ENCODE measurements at places on chromosomes 3 and 15.

GRCh38 chr3:14410106-14410502 is 7.7 kb downstream of the SLC6A6 start:
- DNase-seq: no peak

- no peak for DNase-seq
Measured at GRCh38 chr3:112734171-112734570, 93.2 kb upstream of the CCDC80 start.

DNA sequence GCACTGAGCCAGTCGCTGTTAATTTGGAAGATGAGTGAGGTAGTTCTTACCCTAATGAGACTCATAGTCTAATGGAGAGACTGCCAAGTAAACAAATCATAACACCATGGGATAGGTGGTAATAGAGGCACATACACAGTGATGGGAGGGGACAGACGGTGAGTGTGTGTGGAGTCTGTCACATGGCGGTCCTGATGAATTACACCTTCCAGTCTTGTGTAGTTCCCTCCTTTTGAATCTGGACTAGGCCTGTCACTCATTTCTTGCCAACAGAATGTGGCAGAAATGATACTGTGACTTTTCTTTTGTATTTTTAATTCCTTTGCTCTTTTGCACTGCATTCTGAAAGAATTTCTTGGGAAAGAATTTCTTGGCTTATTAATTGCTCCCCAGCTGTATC is 78.1 kb downstream of the NR1D2 start:
- DNase-seq: no peak

DNA sequence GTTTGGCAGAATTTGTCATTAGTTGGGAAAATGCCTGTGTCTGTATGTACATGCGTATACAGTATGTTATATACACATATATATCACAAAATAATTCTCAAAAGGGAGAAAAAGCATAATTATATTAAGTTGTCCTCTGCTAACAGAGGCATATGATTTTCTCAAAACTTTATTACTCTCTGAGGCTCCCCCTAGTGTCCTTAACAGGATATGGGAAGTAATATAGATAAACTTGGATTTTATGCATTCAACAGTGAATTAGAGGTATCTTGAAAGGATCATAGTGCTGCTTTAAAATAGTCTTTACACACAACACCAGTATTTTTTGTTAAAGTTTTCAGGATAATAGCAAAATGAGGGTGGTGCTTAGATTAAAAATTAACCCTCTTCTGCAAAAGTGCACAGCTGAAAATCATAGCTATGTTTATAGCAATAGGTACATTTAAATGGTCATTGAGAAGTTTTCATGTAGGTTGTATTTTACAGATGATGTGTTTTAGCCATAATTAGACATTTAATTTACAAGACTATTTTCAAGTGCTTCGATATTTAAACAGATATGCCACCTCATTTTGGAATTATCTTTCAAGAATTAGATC is 454.0 kb upstream of the ROBO2 start:
- DNase-seq: peak; percentile 9

- DNase-seq: no peak
Measured at GRCh38 chr3:187107989-187108388, 31.3 kb downstream of the RPL39L start.

GRCh38 chr3:17063596-17063995 is 178.8 kb downstream of the PLCL2 start:
- DNase-seq: no peak

DNA sequence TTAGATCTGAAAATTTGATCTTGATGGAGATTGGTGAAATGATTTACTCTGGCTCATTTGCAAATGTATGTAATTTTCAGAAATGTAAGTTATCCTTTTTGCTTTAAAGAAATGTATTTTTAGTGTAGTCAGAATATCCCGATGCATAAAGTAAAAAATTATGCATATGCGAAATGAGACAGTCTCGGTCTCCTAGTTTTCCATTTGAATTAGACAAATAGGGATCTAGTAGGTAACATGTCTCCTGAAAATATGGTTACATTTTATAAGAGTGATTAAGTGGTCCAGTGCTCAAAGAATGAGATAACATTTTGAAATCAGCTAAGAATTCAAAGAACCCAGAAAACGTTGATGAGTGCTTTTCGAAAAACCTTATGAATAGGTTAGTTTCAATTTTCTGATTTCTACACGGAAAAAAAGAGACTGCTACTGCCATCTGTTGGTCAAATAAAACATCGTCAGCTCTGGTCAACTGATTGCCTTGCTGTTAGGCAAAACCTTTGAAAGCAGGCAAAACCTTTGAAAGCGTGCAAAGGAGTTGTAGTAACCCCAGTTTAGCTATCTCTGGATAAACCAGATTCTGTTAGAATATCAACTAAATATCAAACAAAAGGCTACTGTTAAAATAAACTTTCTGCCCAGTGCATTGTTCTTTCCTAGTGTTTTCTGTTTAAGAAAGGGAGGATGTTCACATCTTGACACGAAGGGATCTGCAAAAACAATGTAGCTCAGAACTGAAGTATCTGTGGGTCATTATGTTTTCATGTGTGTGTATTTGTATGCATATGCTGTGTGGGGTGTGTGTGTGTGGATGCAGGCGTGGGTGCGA is 59.3 kb upstream of the CHMP2B start:
- no peak for DNase-seq

DNA sequence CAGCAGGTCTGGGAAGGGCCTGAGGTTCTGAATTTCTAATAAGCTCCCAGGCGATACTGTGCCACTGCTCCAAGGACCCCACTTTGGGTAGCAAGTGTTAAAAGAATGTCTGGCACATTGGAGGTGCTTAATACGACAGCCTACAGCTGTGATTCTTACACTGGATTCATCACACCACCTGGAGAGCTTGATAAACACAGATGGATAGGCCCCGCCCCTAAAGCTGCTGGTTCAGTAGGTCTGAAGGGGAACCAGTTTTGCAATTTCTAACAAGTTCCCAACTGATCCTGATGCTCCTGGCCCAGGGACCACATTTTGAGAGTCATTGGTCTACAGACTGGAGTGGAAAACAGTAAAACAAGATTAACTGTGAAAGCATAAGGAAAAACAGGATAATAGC is 124.8 kb upstream of the ST8SIA2 start:
- no peak for DNase-seq

DNA sequence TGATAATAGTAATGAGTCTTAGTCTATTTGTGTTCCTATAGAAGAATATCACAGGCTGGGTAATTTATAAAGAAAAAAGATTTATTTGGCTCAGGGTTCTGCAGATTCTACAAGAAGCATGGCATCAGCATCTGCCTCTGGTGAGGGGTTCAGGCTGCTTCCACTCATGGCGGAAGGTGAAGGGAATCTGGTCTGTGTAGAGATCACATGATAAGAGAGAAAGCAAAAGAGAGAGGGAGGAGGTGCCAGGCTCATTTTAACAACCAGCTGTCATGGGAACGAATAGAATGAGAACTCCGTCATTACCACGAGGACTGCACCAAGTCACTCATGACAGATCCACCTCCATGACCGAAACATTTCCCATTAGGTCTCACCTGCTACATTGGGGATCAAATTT is 664.0 kb upstream of the SGO1 start:
- no peak for DNase-seq

DNA sequence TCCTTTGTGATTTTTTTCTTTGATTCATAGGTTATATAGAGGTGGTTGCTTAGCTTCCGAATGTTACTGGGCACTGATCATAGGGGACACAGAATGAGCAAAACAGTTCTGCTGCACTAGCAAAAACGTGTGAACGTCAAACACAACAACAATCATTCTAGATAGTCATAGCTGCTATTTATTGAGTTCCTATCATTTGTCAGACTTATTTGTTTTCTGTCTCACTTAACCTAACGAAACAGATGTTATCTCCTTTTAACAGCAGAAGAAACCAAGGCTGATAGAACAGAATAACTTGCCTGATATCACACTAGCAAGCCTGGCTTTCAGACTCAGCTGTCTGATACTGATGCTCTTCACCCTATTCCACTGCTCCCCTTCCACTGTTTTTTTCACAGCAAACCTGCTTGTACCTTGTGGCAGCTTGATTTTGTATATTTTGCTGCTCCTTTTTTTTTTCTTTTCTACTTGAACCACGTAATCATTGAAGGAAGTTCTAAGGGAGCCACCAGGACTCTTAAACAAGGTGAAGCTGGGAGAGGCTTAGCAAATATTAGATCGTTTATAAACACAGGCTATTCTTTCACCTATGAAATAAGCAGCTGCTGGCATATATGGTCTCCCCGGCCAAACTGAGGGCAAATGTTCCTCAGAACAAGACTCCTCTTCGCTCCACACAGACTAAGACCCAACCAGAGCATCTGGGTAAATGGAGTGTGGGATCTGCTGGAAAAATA is 78.8 kb downstream of the MCF2L2 start:
- no peak for DNase-seq

DNA sequence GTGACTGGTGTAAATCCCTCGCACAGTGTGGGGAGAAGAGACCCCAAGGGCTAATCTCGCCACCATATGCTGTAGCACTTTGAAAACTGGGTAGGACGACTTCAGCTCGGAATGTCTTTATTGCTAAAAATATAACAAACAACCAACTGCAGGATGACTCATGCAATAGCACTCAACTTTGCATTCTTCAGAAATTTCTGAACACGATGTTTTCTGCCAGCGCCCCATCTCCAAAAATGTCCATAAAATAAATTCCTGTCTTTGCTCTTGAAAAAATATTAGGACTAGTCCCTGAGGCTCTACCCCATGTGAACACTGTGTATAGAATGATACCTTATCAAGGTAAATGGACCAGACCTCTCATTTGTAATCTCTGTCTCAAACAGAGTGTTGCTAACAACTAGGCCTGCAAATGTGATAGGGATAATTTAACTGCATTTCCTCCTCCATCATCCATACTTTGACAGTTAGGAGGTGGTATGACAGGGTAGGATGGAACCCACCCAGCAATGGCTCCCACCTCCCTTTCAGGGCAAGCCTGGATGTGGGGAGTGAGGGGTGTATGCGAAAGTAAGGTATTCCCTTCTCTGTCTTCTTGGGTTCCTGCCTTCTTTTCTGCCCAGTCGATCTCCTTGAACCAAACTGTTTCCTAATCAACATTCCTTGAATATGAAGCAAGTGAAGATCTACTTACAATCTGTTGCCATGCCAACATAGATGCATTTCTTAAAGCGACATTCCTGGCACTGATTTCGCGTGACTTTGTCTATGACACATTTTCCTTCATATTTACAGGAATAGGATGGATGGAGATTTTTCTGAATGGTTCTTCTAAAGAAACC is 201.1 kb downstream of the NR1D2 start:
- no peak for DNase-seq

GRCh38 chr3:11717768-11718636 is 74.3 kb upstream of the VGLL4 start:
- peak; percentile 72 for DNase-seq

- DNase-seq: no peak
Measured at GRCh38 chr3:72560846-72561675, 287.2 kb downstream of the SHQ1 start.

GRCh38 chr3:20552605-20553275 is 366.7 kb upstream of the SGO1 start:
- no peak for DNase-seq

DNA sequence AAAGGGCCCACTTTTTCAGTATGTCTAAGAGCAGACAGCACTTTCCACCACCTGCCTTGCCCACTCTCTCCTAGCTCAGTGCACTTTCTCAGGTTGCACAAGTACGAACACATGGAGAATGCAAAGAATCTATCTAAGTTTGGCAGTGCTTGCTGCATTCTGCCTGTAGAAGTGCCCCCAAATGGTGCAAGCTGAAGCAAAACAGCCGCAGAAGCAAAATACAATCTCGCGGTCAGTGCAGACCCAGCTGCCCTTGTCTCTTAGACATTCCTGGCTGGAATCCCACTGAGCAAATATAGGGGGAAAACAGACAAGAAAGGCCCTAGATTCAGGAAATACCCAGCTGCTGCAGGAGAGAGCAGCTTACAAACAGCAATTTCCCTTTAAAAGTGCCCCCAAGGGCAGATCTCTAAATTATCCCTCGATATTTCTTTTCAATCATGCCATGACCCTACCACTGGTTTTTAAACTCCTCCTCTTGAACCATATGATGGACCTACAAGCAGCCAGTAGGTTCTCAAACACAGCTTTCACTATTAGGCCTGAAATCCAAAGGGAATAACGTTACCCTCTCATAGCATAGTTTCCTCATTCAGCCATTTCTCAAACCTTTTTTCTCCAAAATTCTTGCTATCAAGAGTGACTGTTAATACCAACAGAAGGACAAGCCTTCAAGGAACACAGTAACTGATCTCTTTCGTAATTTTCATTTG is 67.0 kb downstream of the TNIK start:
- DNase-seq: no peak

GRCh38 chr3:128849911-128850455 is 29.4 kb upstream of the ACAD9 start:
- DNase-seq: no peak

- DNase-seq: no peak
Measured at GRCh38 chr15:45116006-45116481, 1.9 kb downstream of the DUOXA2 start.

DNA sequence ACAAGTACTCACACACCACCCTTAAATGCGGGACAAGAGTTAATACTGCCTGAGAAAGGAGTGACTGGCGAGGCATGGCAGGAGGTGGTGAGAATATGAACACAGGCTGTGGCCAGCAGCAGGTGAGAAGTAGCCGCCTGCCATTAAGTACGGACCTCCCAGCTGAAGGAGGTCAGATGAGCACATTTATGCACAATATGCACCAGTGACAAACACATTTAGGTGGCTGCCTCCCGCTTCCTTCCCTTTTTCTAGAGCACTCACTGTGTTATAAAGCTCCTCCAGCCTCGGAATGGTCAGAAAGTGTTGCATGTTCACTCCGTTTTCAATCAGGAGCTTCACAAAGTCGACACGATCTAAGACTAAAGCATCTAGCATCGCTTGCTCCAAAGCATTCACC is 52.4 kb downstream of the TRPM1 start:
- DNase-seq: no peak

- no peak for DNase-seq
Measured at GRCh38 chr3:50724831-50725230, 50.1 kb downstream of the DOCK3 start.

DNA sequence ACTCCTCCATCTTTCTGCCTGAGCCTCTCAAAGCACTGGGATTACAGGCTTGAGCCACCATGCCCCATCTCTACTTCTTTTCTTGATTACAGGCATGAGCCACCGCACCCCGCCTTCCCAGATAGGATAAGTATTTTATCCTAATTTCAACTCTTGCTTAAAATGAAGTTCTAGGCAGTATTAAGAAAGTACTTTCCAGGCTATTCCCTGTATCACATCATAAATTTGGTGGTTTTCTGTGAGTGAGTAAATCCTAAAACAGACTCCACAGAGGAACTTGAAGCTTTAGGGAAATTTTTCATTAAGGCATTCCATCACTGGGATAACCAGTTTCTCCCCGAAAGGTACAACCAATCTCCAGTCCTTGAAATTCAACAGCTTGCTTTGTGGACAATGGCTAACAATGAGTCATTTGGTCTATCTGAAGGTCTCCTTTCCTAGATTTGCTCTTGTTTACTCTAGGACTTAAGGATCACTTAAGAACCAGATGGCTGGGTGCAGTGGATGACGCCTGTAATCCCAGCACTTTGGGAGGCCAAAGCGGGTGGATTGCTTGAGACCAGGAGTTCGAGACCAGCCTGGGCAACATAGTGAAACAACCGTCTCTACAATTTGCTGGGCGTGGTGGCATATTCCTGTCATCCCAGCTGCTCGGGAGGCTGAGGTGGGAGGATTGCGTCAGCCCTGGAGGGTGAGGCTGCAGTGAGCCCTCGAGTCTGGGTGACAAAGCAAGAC is 49.7 kb upstream of the SKIL start:
- no peak for DNase-seq

GRCh38 chr3:151012753-151013152 is 40.2 kb upstream of the CLRN1 start:
- DNase-seq: no peak

GRCh38 chr3:123054109-123054778 is 12.6 kb upstream of the PDIA5 start:
- DNase-seq: no peak
